ENCODE measurements at places on chromosomes 13 and 19.

DNA sequence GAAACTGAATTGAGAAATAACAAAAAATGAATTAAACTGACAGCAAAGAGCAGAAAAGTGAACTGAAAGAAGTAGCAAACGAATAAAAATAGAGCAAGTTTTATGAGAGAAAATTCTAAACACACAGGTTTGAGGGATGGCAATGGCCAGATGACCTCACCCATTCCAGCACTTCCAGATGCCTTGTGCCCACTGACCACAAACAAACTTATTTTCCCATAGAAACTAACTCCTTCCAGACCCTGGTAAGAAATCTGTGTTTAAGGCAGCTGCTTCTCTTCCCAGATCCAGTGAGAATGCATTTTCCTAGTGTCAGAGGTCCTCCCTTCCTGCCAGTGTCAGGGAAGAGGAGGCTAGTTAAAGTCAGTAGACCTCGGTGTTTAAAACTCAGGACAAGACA lies 51.7 kb downstream of the RXFP2 start:
- DNase-seq: peak; percentile 36

DNA sequence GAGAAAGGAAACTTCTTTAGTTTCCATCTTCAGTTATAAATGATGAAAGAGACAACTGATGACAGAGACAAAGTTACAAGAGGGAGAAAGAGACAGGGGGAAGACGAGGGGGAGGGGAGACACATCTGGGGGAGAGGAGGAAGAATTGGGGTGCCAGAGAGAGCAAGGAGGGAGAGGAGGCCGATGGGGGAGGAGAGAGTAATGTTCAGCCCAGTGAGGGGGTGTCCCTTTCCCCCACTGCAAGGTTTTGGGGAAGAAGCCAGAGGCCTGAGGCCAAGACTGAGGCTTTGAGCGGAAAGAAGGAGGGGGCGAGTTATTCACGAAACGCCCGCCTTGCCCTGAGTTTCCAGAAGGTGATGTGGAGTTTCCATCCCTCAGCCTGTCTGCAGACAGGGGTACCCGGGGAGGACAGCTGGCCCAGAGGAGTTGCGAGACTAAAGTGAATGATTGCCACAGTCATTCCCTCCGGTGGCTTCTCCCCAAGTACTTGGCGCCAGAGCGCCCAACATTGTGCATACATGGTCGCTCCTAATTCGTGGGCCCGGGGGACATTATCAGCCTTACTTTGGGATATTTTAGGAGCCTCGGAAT lies 558 bp upstream of the PPAN start:
- peak; percentile 38 for DNase-seq

DNA sequence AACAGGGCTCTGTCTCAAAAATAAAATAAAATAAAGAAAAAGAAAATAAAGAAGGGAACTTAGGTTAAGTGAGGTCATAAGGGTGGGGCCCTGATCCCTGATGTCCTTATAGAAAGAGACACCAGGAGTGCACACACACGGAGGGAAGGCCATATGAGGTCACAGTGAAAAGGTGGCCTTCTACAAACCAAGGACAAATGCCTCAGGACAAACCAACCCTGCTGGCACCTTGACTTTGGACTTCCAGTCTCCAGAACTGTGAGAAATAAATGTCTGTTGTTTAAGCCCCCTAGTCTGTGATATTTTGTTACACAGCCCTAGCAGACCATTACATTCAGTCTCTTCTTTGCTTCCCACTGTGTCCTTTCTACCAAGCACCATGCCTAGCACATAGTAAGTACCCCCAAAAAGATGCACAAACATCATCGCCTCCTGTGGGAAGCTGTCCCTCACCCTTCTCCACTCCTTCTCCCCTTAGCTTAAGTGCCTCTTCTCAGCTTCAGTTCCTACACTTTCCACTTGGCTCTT lies 8.4 kb upstream of the ZBTB32 start:
- DNase-seq: no peak

DNA sequence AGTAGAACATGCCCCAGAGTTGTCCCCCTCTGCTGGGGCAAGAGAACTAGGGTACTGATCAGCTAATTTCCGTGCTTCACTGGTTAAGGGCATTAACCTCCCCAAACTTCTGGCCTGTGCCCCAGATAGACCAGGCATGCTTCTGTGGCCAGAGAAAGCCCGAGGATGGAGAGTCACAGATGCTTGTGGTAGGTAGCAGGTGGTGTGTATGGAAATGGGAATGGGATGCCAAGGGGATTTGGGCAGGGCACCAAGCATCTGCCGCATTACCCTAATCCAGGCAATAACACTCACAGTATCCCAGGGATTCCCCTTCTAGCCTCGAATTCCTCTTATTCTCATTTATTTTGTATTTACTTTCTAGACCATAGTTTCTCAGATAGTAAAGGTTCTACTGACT lies 124.8 kb upstream of the KLF12 start:
- DNase-seq: no peak

DNA sequence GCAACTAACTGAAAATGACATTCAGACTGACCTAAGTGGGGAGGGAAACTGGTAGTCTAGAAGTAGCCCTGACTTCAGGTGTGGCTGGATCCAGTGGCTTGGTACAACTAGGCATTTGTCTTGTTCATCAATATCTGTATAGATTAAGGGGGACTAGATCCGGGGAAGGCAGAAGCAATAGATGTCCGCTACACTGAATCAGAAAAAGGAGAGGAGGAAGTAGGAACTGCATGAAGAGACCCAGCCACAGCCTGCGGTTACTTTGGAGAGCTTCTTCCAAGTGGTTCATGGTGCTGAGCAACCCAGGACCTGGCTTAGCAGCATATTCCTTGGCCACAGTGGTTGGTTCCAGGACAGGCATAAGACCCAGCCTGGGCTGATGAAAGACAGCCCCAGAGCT lies 9.9 kb upstream of the PRODH2 start:
- no peak for DNase-seq

All from GM23248 (cell line).